ENCODE measurements at places on chromosomes 16 and 17. TPM values are rescaled to one million over a fixed set of nuclear protein-coding genes. Genes with fewer than 3 reads are reported as not detected.

The KRTAP4-3 gene
- total RNA-seq = not detected

The SHCBP1 gene
- total RNA-seq = 12.8 TPM

The SYCE1L gene
- 0.90 TPM for total RNA-seq

The FBXL16 gene
- 0.26 TPM for total RNA-seq

The SNRNP25 gene
- 9.5 TPM for total RNA-seq

The MYO15A gene
- total RNA-seq = 1.2 TPM

The FOXL1 gene
- 7.8 TPM for total RNA-seq

The FSCN2 gene
- 0.69 TPM for total RNA-seq

The MYL11 gene
- total RNA-seq = 165 TPM

The CCL4L2 gene
- 2.0 TPM for total RNA-seq

The RNF40 gene
- total RNA-seq = 47.3 TPM

The CPNE7 gene
- not detected for total RNA-seq

The KRTAP9-2 gene
- total RNA-seq = not detected

The TMEM235 gene
- not detected for total RNA-seq

The QPRT gene
- total RNA-seq = 20.0 TPM

The MEIOB gene
- not detected for total RNA-seq

The SGCA gene
- total RNA-seq = 15.4 TPM
